ENCODE measurements at places on chromosomes 12 and 14.

GRCh38 chr12:123532019-123532418 is 1.5 kb downstream of the RILPL1 start:
- no peak for DNase-seq

- DNase-seq = no peak
These were observed 12.2 kb upstream of the MYH7 start for GRCh38 chr14:23447361-23448350.

DNA sequence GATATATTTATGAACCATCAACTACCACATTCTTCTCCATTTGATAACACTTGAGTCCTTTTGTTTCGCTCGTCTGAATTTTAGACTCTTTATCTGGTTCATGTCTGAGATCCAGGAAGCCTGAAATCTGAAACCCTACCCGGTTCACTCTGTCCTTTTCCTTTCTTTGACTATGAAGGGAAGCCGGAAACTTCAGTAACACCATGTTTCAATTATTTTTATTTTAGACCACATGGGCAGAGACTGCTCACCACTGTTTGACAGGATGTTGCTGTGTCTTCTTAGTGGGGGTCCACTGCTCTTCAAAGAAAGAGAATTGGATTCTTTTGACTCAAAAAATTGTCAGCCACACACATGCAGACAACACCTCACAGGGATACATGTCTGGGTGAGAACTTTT is 331.9 kb upstream of the FLRT2 start:
- no peak for DNase-seq

- no peak for DNase-seq
These were observed 10.8 kb downstream of the HIP1R start for GRCh38 chr12:122845865-122846621.

DNA sequence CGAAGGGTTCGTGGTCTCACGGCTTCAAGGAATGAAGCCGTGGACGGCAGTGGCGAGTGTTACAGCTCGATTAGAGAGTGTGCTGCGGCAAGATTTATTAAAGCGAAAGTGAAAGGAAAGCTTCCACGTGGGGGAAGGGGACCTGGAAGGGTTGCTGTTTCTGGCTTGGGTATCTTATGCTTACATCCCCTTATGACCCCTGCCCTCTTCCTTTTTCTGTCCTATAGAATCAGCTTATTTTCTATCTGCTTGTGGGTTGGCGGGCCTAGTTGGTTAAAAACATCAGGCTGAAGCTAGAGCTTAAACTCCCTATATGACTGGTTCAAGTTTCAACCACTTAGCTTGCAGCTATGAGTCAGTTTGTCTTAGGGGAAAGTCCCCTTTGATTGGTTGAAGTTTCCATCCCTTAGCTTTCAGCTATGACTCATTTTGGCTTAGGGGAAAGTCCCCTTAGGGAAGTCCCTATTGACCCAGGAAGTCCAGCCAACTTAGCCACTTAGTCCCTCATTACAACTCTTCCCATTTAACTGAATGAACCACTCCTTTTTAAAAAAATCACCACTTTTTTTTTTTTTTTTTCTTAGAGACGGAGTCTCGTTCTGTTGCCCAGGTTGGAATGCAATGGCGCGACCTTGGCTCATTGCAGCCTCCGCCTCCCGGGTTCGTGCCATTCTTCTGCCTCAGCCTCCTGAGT is 1494.7 kb upstream of the TMEM132C start:
- DNase-seq = peak; percentile 0

DNA sequence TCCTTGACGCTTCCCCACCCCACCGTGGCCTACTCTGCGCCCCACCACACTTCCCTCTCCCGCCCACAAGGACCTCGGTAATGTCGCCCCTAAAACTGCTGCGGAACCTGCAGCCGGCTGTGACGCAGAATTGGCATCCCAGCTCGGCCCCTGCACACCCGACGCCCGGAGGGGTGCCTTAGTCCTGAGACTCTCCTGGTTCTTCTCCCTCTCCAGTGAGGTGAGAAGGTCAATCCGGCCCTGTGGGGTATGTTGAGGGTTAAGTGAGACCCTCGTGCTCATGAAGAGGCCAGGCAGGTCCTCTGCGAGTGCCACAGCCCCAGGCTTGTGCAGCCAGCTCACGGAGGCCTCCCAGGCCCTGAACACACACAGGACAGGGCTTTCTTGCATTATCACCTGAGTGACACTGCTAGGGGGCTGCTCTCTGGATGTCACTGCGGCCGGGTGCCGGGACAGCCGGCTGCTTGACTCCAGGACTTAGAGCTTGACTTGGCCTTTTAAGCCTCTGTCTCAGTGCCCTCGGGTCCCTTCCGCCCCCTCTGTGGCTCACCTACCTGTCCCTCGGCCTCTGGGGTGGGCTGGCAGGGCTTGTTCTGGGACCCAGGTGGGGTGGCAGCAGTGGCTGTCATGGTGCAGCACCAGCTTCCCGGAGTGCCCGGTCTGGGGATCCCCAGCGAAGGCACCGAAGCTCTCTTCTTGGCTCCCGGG is 106.9 kb upstream of the C14orf180 start:
- no peak for DNase-seq

DNA sequence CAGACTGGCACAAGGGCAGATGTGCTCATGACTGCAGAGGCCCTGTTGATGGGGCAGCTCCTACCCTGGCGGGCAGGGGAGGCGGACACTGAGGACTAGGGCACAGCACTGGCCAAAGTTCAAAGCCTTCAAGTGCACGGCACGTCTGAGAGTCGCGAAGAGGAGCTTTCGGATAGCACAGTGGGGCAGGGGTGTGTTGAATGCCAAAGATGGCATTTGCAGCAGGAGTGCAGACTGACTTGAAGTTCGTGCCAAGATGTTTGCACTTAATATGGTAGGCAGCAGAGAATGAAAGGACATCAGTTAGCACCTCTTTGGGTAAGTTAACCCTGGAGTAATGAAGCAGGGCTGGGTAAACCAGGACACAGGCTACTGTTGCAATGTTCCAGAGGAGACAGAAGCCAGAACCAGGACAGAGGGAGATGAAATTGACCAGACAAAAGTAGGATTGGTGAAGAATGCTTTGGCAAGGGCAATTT is 6.7 kb upstream of the EML1 start:
- no peak for DNase-seq

DNA sequence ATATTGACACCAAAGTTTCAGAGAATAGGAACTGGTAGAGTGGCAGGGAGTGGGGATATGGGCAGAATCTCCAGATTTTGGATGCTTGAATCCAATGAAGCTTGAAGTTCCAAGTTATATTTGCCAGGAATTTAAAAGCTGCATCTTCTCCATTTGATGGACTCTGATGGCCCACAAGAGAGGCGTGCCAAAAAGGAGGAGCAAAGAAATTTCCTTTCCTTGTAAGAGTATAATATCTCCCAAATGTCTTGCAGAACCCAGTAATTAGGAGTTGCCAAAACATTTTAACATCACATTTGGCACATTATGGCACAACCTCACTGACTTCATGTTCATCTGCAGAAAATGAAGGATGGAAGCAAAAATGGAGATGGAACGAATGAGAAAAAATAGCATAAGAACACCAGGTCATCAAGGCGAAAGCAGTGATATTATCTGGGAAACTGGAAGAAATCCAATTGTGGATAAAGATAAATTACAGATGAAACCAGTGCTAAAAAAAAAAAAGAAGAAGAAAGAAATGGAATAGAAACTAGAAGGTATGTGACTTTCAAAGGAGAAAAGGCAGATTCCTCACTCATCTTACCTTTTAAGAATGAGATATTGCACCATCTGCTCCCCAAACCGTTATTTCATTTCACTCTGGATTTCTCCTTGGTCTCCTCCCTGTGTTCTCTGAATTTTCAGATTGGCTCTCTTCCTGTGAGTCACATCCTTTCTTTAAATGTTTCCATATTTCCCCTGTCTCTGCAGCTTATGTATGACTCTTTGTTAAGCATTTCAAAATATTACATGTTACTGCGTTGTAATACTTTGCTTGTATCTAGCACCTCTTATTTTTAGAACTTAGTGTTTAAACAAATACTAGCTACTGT is 13.5 kb upstream of the FLRT2 start:
- no peak for DNase-seq
